NCI-H1417 (cell line): ENCODE measurements at places on chromosomes 12 and 14.

DNA sequence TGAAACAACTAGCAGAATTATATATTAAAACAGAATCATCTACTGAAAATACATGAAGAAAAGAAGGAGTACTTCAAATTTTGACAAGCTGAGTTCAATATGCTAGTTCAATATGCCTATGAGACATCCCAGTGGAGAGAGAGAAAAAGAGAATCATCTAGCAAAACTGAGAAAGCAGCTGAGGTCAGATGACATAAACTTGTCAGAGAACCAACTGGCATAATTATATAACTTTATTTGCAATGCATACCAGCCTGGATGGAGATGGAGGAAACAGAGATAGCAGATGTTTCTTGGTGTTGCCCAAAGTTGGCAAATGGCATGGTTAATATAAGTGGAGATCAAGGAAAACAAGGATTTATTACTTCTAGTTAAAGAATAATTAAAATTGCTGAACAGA lies 148.7 kb upstream of the PDZRN4 start:
- DNase-seq, result no peak

DNA sequence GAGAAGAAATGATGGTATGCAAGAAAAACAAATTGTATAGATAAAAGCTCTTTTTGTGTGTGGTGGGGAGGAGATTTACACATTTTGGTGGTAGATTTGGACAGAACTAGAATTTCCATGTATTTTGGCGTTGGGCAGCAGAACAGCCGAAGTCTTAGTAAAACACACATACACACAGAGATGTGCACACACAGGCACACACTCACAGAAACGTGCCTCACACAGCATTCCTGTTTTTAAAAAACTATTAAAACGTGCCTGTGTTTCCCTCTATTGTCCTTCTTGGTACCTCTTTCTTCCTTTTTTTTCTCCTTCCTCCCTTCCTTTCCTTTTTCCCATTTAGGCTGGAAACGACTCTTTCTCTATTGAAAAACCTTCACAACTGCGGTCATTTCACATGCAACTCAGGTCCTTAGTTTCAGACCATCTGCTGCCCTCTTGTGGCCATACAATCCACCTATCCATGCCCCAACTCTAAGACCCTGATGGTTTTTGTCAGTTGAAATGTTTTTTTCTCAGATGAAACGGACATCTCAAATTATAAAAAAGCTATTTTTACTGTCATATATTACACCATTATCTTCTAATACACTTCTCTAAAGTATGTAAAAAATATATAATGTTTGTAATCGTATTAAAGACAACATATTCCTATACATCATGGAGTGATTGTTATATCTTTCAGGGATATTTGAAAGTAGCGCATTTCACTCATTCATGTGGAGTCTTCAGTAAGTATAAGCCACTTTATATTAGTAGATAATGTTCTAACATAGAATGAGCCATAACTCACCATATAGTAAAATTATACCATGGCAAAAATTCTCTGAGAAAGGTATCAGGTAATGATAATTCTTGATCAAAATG lies 386.7 kb upstream of the NOVA1 start:
- peak; percentile 84 for DNase-seq

- no peak for DNase-seq
Measured at GRCh38 chr14:63547798-63548335, 4.7 kb upstream of the PPP2R5E start.

GRCh38 chr12:89672589-89672979 lies 36.1 kb downstream of the ATP2B1 start:
- no peak for DNase-seq

GRCh38 chr12:132543298-132544079 lies 53.5 kb downstream of the FBRSL1 start:
- no peak for DNase-seq
